ENCODE measurements at places on chromosomes 3 and 15.

- no peak for DNase-seq
Measured at GRCh38 chr3:106229495-106230278, 360.9 kb upstream of the CBLB start.

DNA sequence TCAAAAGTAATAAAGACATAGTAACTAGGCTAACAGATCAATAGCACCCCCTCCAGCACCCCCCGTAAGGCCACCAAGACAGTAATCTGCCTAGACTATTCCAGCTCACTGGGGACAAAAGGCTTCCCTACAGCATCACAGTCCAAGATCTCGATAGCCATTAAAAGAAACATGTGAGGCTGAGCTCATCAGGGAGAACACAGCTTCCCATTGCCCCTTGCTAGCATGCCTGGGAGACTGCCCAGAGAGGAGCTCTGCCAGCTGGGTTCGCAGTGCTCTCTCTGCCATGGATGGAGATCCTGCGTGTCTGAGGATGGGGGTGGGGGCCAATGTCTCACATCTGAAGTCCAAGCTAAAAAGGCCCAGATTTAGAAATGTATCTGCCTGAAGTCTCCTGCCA is 17.8 kb downstream of the LRIG1 start:
- no peak for DNase-seq

- peak; percentile 10 for DNase-seq
Measured at GRCh38 chr15:55917881-55918296, 75.5 kb downstream of the NEDD4 start.

DNA sequence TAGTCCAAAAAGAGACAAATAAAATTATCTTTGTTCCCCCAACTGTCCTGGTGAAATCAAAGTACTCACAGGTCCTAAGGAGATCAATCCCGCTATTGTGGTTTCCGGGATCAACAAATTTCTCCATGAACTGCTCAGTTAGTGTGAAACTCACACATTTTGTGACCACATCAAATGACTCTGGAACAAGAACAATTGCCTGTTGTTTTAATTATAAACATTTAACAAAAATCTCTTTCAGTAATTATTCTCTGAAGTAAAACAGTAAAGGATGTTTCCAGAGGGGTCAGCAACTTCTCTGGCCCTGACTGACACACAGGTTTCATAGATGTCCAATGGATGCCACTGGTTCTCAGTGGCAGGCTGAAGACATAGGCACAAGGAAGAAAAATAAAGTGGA is 3.9 kb downstream of the CLDND1 start:
- no peak for DNase-seq

DNA sequence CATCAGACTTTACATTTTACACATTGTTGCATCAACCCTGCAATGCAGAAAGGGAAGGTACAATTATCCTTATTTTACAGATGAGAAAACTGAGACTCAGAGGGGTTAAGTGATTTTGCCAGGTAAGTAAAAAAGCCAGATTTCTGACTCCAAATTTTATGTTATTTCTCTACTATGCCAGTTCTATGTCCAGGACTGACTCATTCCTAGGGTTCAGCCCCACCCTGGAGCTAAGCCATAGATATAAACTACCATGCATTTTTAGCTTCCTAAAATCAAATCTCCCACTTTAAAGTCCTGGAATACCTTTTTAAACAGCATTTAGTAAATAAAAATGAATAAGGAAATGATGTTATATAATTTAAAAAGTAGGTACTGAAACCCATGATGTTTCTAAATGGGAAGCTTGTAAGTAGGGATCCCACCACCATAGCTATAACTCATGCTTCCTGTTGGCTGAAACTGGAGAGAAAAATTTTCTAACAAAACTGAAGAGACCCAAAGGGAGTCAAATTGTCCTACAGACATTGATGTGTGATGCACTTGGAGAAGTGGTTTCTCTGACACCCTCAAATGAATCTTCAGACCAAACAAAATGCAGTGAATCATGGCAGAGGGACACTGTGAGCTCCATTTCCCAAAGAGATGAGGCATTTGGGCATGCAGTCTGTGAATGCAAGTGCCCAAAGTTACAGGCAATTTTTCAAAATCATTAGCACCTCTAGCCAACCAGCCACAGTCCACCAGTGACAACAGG is 301.7 kb upstream of the UMPS start:
- DNase-seq = no peak
